ENCODE measurements at places on chromosomes 7 and 10.

DNA sequence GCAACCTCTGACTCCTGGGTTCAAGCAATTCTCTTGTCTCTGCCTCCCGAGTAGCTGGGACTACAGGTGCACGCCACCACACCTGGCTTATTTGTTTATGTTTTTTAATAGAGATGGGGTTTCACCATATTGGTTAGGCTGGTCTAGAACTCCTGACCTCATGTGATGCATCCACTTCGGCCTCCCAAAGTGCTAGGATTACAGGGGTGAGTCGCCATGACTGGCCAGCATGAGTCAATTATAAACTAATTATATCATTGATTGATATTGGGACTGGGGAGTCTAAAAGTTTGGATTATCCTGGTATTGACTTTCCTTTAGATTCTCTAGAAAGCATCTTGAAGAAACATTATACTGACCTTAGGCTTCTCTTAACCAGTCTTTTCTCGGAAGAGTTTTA is 73.9 kb upstream of the CCNY start:
- no peak for DNase-seq

DNA sequence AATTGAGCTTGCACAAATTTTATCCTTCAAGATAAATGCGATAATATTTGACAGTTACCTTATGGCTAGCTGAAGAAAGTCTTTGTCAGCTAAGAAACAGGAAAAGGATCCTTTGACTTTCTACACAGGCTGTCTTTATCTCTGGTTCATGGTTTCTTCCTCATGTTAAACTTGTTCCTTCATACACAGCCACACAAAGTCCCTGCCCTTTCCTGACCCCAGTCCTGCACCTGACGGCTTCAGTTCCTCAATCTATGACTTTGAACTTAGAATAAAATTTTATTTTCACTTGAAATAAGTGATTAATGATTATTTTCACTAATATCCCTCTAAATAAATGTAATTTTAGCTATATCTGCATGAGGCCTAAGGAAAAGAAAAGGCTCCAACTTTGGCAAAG is 77.8 kb upstream of the PRSS1 start:
- no peak for DNase-seq

DNA sequence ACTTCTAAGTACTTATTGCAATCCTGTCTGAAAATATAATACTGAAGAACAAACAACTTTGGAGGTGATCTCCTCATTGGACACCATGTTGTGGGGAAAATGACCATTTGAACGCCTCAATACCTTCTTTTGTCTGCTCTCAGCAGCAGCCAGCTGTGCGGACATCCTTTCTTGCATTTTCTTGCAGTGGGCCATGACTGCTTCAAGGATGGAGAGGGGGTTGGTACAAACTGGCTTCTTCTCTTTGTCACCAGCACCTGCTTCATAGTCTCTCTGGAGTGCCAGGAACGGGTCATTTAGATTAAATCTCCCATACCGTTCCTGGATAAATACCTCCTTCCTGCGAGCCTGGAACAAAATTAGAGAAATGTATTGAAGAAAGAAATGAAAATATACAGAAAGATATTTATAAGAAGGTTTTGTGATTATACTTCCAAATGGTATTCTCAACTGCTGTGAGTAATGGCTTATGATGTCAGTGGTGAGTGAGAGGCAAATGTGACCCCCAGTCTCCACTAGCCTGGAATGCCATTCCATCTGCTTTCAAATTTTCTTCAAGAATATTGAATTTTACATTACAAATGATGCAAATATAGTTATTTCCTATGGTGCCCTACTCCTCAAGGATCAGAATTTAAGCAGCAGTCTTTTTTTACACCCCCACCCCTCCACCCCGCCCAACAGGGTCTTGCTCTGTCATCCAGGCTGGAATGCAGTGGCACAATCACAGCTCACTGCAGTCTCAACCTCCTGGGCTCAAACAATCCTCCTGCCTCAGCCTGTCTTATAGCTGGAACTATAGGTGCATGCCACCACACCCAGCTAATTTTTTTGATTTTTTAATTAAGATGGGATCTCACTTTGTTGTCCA is 62.4 kb downstream of the CTTNBP2 start:
- DNase-seq, result no peak

- no peak for DNase-seq
Observed at GRCh38 chr10:110033701-110034235, 26.0 kb downstream of the ADD3 start.

- no peak for DNase-seq
Observed at GRCh38 chr10:48902096-48902495, 37.5 kb downstream of the LRRC18 start.

DNA sequence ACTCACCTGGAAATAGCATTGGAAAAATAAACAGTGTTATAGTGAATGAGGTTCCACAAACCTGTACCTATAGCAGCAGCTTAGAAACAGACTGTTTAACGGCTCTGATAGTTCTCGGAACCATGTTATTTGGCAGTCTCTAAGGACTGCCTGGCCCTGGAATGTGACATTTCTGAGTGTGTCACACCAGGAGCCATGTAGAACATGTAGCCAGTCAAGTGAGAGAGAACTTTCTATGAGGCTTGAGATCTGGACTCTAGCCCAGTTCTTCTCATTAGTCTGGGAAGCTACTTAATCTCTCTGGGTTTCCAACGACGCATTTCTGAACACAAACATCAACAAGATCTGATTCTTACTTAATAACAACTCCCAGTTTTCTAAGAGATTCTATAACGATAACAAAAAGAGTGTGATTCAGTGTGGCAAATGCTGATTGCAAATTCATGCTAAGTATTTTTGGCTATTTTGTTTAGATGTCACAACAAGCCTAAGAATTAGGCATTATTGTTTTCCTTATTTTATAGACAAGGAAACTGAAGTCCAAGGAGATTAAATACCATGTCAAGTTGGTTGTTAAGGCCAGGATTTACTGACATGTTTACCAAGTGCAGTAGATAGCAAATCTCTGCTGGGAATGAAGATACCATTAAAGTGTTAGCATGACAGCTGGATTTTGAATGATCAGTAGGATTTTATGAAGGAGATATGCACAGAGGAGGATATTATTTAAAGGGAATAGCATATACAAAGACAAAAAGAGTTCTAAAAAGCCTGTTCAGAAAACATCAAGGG is 47.2 kb downstream of the APBB1IP start:
- DNase-seq, result no peak

DNA sequence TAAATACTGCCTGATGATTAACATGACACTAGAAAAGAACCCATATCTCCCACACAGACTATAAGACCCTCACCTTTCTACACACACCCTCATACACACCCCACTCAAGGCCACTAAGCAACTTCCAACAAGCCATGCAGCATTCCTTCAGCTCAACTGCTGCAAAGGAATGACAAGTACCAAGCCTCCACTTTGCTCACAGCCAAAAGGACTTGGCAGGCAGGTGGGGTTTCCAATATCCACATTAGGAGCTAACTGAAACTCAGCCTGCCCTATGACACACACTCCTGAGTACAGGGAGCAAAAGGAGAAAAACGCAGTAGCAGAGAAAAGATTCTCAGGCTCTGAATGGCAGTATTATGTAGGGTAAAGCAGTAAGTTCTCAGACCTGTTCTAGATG is 13.4 kb downstream of the USP54 start:
- no peak for DNase-seq

All from pulmonary artery endothelial cell (primary cell).